ENCODE measurements at places on chromosomes 5 and 9.
A peak's percentile ranks its signal among the peaks of the same experiment; 100 is the strongest.

DNA sequence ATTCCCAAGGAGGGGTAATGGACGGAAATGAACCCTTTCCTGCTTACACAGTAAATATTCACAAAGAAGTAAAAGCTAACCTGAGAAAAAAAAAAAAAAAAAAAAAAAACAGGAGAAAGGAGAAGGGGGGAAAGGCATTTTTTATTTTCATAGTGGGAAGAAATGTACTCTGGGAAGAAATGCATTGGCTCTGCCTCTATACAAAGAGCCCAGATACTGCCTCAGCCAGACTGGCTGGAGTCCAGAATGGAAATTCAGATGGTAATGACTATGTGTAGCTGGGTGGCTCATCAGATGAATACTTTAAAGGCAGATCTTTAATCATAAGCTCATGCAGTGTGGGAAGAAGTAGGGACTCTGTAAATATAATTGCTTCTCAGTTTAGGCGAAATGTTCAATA, 124.9 kb upstream of the ZNF608 start:
- no peak for DNase-seq

GRCh38 chr5:102801371-102801770, 46.3 kb downstream of the PAM start:
- no peak for DNase-seq

GRCh38 chr9:16132513-16132912, 579.7 kb downstream of the CCDC171 start:
- no peak for DNase-seq

GRCh38 chr9:89880721-89881120, 275.9 kb downstream of the GADD45G start:
- no peak for DNase-seq

- DNase-seq: no peak
These were observed 242.3 kb upstream of the IRX2 start for GRCh38 chr5:2993771-2994170.

- peak; percentile 84 for DNase-seq
These were observed 13.7 kb upstream of the FCHSD1 start for GRCh38 chr5:141664733-141665461.

DNA sequence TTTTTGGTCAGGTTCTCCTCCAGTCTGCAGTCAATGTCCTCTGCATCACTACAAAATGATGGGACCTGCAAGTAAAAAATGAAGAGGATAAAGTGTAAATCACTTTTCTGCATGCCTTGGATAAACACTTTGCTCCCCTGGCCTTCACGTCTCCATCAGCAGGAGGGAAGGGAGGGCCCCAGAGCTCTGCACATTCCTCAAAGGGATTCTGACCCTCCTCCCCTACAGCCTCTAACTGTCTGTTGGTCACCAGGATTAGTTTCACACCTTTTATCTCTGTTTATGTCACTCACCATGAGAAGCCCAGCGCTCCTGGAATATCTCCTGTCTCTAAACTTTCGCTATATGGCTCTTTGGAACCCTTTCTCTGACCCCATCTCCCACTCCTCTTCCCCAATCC, 103.3 kb downstream of the SVEP1 start:
- DNase-seq: no peak

DNA sequence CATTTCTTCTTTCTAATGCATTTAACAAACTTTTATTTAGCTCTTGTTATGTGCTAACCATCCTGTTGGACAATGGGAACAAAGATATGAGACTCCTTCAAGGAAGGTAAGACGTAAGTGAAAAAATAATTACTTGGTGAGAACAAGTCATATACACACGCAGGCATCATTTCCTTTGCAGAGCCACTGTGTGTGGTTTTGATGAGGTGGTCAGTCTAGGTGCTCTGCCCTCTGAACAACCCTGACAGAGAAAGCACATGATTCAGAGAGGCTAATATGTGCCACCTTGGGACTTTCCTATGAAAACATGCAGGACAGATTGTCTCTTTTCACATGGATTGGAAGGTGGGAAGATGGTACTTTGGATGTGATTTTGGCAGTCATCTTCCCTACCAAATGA, 1162.5 kb upstream of the DMAC1 start:
- no peak for DNase-seq

- DNase-seq: no peak
These were observed 166.4 kb downstream of the PIK3R1 start for GRCh38 chr5:68381909-68382308.

DNA sequence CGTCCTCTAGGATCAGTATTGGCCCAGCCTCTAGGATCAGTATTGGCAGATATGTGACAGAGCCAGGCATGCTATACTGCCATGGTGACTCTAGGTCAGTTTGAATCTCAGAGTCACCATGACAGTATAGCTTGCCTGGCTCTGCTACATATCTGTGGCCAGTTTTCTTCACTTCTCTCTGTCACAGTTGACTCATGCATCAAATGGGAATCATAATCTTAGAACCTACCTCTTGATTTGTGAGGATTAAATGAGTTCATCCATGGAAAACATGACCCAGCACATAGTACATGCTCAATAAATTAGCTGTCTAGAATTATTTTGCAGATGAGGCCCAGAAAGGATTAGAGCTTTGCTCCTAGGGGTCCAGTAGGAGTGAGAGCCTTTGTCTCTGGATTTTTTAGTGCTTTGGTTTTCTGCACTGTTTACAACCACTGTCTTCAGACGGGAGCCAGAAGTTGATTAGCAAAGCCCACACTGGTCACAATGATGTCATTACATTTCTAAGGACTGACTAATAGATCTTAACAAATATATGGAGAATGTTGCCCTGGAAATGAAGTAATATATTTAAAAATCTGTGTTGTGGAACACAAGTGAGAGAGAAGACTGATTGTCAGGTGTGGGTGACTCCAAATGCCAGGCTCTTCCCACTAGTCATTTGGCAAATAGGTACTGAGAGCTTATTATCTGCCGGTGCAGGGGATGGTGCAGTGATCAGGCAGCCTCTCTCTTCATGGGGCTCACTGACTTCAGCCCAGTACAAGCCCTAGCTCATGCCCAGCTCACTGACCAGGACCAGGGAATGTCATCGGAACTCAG, 76.0 kb downstream of the COL15A1 start:
- DNase-seq: no peak

DNA sequence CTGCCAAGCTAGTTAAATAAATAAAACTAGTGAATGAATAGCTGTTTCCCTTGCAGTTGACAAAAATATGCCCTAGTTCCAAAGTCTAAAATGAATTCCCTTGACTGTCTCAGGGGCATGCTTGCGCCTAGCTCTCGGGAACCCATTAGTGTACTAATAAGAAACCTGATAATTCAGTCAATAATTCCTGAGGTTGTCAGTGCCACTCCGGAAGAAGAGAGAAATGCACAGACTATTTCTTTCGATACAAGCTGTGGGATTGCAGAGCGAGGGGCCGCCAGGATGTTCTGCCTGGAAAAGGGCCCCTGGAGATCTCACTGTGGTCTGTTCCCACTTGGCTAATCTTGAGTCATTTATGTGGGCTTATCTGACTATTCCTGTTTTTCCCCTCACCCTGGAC, 56.4 kb upstream of the LARP1 start:
- no peak for DNase-seq

DNA sequence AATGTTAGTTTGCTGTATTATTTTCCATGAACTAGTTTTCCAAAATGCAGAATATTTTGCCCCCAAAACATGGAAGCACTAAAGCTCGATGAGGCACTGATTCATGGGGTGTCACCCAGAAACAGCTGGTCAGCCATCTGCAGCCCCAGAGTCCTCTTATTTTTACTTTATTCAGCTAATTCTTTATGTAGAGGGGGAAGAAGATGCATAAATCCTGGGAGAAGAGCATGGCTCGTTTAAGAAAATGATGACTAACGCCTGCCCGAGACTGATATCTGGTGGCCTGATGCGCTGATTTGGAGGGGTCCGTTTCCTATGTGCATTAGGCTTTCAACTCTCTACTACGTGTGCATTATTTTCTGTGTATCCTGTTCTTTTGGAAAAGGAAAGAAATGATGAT, 390.3 kb upstream of the MEF2C start:
- no peak for DNase-seq

DNA sequence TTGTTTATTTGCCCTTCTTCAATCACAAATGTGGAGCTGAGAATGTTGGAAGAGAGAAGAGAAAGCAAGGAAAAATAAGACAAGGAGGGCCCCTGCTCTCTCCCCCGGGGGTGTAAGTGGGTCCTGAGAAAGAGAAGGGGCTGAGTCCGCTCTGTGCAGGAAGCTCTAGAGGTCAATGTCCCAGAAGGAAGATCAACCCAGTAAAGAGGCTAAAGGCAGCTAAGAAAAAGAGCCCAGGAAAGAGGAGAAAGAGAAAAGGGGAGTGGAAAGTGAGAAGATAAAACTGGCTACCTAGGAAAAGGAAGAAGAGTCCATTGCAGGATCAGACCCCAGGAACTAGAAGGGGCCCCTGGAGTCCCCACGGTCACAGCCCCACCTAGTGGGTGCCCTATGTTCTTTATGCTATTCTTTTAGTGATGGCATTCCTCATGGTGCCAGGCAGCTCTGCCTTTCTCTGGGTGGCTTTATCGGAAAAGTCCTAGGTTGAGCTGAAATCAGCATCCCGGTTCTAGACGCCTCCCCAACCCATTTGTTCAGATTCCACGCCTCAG, 583.4 kb downstream of the ACTL7B start:
- DNase-seq: peak; percentile 77

GRCh38 chr9:6415266-6415665, 2.3 kb downstream of the UHRF2 start:
- DNase-seq: no peak

DNA sequence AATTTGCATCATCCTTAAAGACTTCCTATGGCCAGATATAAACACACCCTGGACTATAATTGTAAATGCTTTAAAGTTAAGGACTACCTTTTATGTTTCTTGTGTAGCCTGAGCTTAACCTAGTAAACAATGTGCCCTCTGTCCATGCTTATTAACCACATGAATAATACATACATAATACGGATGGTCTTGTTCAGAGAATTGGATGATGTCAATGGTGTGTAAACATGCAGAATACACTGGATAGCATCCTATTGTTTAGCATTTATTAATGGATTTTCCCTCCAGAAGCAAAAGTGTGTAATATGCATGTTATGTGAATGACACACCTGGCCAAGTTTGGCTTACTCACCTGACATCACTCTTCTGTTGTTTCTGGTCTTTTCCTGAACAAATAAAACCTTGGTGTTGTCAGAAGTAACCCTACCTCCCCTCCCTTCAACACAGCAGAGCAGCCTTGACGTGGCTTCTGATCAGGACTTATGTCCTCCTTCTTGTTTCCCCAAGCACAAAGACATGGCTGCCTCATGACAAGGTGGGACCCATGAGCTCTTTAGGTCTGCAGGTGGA, 517.9 kb downstream of the MTRR start:
- no peak for DNase-seq

GRCh38 chr5:32027717-32028458, 146.2 kb downstream of the GOLPH3 start:
- peak; percentile 31 for DNase-seq

GRCh38 chr9:91273853-91274552, 87.7 kb downstream of the AUH start:
- no peak for DNase-seq

DNA sequence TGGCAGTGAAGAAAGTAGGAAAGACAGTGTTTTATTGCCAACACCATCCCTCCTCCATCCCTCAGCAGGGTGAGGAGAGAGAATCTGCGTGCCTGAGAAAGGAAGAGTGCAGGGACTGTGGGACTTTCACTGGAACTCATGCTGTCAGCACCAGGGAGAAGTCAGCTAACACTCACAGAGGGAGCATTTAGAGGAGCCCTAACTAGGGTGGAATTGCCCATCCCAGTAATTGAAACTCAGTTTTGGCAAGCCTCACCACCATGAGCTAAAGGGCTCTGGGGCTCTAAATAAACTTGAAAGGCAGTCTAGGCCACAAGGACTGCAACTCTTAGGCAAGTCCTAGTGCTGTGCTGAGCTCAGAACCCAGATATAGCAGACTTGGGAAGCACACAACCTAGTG, 622.3 kb downstream of the SEMA5A start:
- no peak for DNase-seq

- DNase-seq: no peak
These were observed 404.8 kb downstream of the TLR4 start for GRCh38 chr9:118108971-118109370.
